Mammary epithelial cell (primary cell): ENCODE measurements at places on chromosomes 16 and 17. TPM values are rescaled to one million over a fixed set of nuclear protein-coding genes. Genes with fewer than 3 reads are reported as not detected.

DNA sequence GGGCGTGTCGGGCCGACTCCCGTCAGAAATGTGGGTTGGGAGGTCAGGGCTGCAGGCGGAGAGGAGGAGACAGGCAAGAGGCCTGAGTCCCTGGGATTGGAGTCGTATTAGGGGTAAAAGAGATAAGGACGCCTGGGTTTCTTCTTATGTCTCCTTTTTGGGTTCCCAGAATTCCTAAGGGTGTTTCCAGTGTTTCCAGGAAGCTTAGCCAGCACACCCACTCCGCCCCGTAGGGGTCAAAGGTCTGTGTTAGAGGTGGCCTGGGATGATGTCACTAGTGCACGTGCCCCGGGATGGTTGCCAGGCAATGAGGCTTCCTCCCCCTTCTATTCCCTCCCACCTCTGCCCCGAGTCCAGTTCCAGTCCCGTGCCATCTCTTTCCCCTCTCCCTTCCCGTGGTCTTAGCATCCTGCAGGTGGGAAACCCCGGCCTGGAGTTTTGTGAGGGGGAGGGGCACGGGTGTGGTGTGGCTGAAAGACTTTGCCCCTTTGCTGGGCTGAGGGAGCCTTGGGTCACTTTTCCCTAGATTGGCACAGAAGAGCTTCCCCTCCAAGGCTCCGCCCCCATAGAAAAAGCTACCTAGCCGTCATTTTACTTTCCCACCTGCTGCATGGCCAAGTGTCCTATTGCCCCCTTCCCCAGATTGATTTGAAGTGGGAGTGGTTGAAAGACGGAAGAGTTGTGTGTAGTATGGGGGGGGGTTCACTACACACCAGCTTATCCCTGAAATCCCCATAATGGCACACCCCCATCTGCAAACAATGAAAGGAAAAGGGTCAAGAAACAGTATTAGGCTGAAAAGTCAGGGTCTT is 2.8 kb downstream of the KDM6B start:
- peak; percentile 85 for DNase-seq

- no peak for DNase-seq
Observed at GRCh38 chr17:20179041-20179440, 169.9 kb downstream of the SPECC1 start.

DNA sequence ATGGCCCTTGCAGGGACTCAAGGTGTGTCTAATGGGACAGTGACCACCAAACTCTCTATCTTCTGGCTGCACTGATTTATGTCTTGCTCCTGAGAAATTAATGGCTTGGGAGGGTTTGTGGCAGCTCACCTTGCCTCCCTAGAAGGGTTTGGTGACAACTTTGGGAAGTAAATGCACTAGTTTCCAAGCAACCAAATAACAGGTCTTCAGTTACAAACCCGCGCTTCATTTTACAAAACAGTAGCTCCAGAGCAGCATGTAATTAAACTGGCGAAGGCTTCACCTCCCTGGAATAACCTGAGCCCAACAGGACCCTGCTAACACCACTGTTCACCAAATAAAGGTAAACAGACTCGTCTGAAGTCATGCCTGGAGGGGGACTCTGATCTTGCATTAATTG is 318.3 kb downstream of the SLC39A11 start:
- no peak for DNase-seq

ANKRD40CL gene
- total RNA-seq, result not detected

DNA sequence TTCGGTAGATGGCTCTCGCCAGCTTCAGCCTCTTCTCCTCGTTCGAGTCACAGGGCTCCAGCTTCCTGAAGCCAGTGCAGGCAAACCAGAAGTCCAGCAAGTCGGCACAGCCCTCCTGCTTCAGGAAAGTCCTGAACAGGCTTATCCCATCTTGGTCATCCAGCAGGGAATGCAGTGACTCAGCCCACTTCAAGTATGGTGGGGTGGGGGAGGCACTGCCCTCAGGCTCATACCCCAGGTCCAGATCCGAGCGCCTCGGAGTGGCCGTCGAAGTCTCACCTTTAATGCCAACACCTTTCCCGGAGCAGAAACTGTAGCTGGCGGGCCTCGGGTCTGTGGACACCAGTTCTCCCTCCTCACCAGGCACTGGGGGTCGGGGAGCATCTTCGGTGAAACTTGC is 5.9 kb downstream of the AXIN1 start:
- DNase-seq, result peak; percentile 46

FOXF1 gene
- not detected for total RNA-seq

CAPN15 gene
- 32.8 TPM for total RNA-seq

DNA sequence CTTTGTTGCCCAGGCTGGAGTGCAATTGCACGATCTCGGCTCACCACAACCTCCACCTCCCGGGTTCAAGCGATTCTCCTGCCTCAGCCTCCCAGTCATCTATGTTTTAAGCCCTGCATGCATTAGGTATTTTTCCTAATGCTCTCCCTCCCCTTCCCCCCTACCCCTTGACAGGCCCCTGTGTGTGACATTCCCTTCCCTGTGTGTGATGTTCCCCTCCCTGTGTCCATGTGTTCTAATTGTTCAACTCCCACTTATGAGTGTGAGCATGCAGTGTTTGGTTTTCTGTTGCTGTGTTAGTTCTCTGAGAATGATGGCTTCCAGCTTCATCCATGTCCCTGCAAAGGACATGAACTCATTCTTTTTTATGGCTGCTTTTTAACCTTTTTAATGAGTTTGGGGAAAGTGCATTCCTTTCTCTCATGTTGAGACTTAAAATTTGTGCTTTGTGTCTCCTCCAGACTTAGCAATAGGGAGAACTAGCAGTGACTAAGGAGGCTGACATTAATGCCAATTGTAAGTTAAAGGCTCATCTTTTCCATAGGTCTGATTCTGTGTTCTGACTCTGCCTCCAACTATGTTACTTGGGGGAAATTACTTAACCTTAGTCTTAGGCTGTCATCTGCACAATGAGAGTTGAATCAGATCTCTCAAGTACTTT is 17.7 kb upstream of the PHAF1 start:
- DNase-seq, result no peak

DNA sequence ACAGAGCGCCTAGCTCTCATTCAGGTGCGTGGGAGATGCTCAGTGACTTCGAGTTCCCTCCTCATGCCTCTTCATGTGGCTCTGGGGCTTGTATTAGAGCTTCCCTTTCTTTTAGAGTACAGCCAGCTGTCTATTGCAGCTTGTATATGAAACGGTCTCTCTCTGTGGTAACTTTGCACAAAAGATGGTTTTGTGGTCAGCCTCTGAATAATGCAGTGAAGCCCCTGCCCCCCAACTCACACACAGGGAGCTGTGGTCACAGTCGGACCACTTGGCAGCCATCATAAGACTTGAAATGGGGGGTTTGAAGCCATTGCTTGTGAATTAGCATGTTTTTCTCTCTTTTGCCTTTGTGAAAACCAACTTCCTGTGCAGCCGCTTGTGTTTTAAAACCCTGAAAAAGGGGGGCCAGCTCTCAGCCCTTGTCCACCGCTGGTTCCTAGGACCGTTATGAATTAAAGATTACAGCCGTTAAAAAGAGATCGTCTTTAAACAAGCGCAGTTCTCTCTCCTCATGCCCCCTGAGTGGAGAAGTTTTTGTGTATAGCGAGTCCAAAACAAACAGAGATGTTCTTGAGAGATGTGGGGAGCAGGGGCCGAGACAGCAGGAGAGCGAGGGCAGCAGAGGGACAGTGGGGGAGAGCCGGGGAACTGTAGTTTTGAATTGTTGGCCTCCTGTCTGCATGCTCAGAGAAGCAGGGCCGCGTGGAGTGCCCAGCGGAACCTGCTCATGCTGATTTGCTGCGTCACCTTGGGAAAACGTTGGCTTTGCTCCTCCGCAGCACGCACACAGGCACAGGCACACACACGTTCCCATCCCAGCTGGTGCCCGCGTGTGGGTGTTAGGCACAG is 199.0 kb downstream of the MSI2 start:
- no peak for DNase-seq

MT1G gene
- total RNA-seq, result 0.92 TPM in 1 of 2 replicates, not detected in the other

DNA sequence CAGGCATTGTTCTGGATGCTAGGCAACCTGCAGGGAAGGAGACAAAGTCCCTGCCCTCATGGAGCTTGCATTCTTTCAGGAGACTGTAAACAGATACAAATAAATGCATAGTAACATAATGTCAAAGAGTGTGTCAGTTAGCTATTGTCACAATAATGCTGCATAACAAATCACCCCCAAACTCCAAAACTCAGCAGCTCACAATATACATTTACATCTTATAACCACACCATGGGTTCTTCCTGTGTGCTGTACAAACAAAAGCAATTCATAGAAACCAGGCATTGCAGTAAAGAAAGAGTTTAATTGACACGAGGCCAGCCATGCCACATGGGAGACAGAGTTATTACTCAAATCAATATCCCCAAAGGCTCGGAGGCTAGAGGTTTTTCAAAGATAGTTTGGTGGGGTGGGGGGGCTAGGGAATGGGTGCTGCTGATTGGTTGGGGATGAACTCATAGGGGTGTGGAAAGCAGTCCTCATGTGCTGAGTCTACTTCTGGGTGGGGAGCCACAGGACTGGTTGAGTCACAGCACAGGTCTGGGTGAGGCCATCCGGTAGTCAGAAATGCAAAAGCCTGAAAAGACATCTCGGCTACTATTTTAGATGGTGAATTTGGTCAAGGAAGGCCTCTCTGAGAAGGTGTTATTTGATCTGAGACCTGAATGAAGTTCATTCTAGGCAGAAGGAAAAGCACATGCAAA is 79.0 kb downstream of the GPRC5B start:
- peak; percentile 45 for DNase-seq

DNA sequence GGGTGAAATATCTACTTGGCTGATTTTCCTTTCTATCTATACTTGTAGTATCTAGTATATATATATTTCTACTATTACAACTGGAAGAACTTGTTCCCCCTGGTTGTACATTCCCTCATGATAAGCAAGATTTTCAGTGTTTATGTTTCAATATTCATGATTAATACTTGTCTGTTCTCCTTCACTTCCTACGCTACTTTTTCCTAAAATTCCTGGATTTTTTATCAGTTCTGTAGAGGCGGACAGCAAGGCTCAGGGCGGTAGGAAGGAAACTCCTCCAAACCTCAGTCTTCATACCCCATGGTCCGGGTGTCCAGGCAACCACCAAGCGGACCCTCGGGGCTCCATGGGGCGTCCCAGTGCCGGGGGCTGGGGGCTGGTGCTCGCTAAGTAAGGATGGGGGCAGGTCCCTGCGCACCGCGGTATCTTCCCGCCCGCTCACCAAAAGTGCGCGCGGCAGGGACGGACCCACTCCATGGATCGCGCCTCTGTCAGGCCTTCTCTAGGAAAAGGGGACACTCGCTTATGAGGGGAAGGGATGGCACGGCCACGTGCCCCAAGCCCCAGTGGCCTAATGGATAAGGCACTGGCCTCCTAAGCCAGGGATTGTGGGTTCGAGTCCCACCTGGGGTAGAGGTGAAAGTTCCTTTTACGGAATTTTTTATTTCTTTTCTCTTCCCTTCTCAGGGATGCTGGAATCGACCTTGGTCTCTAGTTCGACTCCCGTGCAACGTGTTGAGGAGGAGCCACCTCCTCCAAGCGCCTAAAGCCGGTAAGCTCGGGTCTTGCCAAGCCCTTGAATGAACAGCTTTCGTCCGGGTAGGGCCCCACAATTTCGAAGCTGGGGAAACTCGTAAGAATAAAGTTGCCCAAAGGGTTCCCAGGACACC is 13.2 kb downstream of the ATP5PD start:
- peak; percentile 89 for DNase-seq

- peak; percentile 45 for DNase-seq
Observed at GRCh38 chr17:39623356-39623950, 3.3 kb upstream of the PPP1R1B start.

DNA sequence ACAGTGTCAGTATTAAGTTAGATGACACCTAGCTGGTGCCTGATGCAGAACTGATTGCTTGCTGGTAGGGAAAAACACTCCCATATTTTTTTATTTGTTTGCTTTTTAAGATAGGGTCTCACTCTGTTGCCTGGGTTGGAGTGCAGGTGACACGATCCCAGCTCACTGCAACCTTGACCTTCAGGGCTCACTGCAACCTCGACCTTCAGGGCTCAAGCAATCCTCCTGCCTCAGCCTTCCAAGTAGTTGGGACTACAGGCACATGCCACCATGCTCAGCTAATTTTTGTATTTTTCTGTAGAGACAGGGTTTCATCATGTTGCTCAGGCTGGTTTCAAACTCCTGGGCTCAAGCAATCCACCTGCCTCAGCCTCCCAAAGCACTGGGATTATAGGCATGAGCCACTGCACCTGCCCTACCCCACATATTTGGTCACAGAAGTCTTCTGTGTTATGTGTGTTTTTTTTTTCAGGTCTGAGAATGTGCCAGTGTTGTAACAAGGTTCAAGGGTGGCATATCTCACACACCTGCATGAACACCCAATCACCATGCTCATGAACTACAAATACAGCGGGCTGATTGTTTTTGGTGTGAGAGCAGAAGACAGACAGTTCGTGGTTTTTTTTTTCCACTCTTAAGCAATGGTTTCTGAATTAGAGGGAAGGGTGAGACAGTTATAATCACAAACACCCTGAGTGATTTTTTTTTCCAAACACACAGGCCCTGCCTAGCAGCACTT is 22.8 kb downstream of the SPAG9 start:
- DNase-seq, result peak; percentile 24

DNA sequence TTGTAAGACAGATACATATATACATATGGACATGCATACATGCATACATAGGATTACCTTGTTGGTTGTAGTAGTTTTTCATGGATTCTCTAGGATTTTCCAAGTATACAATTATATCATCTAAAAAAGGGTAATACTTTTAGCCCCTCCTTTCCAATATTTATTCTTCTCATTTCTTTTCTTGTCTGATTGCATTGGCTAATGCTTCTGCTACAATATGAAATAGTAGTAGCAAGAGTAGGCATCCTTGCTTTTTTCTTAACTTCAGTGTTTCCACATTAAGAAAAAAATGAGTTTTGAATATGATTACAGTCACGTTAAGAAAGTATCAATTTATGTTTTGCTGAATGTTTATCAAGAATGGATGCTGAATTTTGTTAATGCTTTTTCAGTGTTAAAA is 58.0 kb downstream of the RBFOX3 start:
- DNase-seq, result no peak
